ENCODE measurements at places on chromosomes 6 and 20. TPM values are rescaled to one million over a fixed set of nuclear protein-coding genes. Genes with fewer than 3 reads are reported as not detected.

CYP39A1 gene
- total RNA-seq = 3.4 TPM

- ATAC-seq = peak; percentile 30
Measured at GRCh38 chr6:6007366-6008088, 802 bp upstream of the NRN1 start.

DNA sequence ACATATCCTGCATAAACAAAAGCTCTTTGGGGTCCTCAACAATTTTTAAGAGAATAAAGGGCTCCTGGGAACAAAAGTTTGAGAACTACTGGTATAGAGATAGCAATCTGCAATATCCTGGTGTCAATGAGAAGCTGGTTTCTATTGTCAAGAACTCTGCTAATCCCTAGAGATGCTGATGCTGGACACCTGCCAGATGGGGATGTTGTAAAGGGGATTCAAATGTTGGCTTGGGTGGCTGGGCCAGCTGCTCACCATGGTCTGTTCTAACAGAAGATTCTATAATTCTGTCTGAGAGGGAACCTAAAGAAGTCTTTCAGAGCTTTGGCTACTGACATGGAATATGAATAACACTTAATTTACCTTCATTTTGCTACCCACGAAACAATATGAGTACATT is 137.8 kb downstream of the BTBD9 start:
- no peak for ATAC-seq

DNA sequence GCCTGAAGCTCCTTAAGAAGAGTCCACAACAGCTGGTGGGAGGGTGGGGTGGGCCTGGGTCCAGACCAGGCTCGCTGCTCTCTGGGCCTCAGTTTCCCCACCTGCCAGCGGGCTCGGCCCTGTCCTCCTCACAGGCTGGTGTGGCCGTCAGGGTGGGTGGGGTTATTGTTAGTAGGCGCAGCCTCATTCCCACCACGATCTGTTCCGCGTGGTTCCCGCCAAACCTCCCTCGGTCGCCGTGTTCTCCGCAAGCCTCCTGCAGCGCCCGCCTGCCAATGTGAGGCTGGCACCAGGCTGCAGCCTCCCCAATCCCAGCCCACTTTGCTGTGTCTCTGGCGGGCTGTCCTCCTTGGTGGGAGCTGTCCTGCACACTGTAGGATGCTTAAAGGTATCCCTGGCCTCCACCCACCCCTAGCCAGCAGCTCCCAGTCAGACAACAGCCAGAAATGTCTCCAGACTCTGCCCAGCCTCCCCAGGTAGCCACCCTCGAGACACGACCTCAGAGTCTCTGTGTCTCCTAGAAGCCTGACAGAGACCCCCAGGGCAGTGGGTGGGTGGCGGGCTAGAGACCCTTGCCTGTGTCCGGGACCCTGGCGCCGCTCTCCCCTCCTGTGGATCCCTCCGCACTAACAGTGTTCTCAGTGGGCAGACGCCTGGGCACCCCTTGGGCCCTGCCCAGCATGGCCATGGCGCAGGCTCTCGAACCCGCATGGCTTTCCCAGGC is 15.3 kb downstream of the SLC17A9 start:
- ATAC-seq = no peak

GRCh38 chr20:12028771-12029170 is 111.1 kb downstream of the BTBD3 start:
- no peak for ATAC-seq

DNA sequence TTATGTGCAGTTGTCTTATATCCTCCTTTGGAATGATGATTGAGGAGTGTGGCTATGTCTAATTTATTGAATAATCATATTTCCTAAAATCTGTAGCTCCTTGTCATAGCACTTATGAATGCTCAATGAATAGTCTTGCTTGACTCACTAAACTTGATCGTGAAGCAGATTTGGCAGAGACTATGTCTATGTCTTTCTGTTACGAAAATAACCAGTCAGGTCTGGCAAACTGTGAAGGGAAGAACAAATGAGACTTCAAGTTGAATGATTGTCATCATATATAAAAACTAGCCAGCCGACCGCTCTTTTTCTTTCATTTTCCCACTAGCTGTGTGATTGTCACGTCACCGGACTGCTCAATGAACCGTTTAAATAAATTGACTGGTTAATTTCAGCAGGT is 1303.9 kb upstream of the GJE1 start:
- no peak for ATAC-seq

SEMG1 gene
- not detected for total RNA-seq

All from esophagus mucosa (tissue), 1 donor.